Stimulated activated CD4-positive, alpha-beta T cell treated with anti-CD3 and anti-CD28 coated beads, Interleukin-12 subunit alpha, Interleukin-12 subunit beta, amount 100 ng/mL, for 48 hours (primary cell): ENCODE measurements at places on chromosomes 3 and 15.

GRCh38 chr3:29189328-29189727 is 91.5 kb upstream of the RBMS3 start:
- no peak for DNase-seq

DNA sequence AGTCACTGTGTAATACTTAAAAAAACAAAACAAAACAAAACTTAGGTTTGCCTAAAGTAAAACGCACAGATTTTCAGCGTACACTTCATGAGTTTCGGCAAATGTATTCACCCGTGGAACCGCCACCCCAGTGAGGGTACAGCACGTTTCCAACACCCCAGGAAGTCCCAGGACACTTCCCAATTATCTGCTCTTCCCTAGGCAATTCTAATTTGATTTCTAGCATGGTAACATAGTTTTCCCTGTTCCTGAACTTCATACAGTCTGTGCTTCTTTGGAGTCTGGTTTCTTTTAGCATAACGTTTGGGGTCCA is 497 bp upstream of the CLASP2 start:
- DNase-seq, result no peak

- no peak for DNase-seq
These were observed 221.8 kb upstream of the WNT5A start for GRCh38 chr3:55708921-55709320.

DNA sequence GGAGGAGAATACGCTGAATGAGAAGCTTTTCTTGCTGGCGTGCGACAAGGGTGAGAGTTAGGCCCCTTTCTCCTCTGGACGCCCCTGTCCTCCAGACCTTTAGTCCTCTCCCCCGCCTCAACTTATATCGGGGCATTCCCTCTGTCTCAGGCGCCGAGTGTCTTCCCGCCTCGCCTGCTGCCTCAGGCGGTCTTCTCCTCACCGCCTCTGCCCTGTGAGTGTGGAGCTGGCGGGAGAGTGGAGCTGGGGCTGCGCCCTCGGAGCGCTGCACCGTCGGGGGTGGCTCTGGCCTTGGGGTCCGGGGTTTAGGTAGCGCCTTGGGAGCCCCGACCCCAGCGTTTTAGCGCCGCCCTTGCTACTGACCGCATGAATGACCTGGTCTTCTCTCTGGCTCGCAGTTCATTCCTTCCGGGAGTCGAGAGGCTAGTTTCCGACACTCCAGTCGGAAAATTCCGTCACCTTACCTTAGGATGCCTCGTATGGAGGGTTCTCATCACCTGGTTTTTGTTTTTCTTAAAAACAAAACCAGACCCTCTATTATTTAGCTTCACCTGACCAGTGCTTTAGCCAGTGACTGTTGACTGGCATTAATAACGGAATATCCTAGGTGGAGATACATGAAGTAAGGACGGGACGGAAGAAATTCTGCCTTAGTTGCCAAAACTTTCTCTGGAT is 985 bp downstream of the TRPC1 start:
- DNase-seq, result no peak

DNA sequence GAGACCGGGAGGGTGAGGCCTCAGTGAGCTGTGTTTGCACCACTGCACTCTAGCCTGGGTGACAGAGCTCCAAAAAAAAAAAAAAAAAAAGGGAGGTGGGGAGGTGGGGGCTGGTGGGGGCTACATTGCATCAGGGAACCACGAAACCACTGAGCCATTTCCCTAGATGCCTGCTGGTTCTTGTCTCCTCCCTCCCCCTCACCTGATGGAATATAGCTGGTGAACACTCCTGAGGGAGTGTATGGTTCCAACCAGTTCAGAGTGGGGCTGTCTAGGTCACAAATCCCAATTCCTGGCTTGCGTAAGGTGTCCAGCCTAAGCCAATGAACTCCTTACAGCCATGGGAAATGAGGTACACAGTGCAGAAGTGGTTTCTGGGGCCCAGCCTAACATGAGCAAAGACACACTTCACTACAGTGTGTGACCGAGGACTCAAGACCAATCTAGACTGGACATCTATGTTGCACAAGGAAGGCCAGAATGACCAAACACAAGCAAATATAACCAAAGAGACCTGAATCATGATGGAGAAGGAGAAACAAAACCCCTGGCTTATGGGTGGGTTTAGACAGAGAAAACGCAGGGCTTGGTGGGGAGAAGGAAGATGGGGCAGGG is 39.1 kb upstream of the OSBPL11 start:
- DNase-seq, result no peak

DNA sequence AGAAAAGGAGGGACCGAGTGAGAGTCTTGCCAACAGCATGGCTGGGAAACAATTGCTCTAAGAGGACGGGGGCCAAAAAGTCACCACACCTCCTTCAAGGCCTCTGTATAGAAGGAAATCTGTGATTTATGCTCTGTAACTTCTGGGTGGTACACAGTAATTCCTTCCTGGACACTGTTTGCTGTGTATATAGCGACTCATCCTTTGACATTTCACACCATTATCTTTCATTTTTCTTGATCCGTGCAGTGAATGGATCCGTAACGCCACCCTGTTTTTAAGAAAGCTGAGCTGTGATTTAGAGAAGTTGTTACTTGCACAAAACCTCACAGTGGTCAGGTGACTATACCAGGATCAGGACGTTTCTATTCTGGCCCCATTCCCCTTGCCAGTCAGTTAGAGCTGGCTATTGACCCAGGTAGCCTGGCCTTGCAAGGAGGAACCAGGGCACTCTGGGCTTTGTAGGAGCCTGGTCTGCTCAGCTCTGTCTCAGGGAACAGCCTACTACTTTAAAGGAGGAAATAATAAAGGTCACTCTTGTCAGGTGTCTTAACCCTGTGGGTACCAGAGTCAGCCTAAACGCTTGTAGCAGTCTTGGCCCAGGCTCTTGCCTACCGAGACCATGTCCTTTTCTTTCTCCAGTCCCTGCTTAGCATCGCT is 86.5 kb upstream of the MYZAP start:
- DNase-seq, result no peak

DNA sequence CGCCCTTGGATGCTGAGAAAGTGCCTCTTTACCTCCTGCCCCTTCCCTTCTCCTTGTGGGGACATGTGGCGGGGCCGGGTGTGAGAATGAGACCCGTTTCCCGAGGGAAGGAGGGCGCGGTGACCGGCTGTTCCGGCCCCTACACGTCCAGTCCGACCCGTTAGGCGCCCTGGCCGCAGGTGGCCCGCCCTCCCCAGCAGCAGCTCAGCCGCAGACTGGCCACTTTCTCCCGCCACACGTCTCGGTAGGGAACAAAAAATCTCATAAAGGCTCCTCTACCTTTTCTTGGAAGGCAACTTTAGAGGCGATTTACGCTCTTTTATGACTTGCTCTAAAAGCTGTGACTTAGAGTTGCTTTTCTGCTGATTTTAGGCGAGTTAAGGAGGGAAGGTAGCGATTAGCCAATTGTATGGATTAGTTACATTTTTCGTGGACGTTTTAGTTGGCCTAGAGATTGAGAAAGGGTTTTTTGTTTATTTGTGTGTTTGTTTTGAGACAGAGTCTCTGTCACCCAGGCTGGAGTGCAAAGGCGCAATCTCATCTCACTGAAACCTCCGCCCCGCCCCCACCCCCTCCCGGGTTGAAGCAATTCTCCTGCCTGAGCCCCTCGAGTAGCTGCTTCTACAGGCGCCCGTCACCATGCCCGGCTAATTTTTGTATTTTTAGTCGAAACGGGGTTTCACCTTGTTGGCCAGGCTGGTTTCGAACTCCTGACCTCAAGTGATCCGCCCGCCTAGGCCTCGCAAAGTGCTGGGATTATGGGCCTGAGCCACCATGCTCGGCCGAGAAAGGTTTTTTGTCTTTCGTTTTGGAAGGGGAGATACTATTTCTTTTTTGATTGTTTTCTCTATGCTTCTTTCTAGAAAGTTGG is 8.3 kb upstream of the PGPEP1L start:
- DNase-seq, result no peak

GRCh38 chr15:77528290-77528967 is 104.3 kb downstream of the LINGO1 start:
- no peak for DNase-seq

- DNase-seq, result no peak
These were observed 134.4 kb upstream of the SKOR1 start for GRCh38 chr15:67690936-67691335.

GRCh38 chr15:80474224-80475215 is 70.3 kb downstream of the ARNT2 start:
- DNase-seq, result no peak

GRCh38 chr3:123656691-123657090 is 71.8 kb upstream of the HACD2 start:
- DNase-seq, result no peak

DNA sequence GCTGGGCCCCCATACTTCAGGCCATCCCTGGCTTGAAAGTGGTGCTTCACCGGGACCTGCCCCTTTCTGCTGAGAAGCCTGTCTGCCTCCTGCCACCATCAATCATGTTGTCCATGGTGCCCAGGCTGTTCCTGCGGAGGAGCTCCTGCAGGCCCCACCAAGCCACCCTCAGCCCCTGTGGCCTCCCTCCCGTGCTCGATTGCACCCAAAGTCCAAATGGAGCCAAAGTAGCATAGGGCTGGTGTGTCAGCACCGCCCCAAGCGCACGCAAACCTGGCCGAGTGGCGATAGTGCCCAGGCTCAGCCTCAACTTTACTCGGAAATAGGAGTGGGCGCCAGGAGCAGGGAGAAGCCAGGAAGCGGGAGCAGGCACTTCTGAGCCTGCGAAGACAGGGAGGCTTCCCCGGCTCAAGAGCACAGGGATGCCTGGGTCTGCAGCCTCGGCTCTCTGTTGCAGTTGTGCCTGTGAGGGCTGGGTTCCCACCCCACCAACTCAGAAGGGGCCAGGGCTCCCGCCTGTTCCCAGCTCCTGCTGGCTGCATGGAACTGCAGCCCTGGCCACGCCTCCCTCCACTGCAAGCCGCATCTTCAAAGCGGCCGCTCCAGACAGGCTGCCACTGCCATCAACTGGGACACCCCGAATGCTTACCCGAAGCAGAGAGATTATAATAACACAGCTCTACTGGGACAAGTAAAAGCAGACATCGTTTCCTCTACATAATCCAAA is 203.0 kb downstream of the ARRDC4 start:
- DNase-seq, result no peak

DNA sequence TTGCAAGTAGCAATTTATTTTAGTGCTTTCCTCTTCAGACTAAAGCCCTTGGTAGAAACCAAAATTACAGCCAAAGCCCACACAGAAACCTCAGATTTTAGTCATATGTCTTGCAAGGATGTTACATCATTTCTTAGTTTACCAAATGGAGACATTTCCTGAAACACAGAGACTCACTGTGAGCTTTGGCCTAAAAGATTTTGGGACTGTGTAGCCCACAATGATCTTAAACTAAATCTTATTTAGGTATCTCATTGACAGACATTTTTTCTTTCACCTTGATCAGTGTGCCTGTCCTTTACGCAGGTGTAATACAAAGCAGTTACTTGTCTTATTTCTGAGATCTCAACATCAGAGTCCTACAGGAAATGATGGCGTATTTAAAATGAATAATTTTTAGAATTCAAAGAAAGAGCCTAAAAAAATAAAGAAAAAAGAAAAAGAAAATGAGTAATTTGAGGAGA is 27.8 kb upstream of the AP4E1 start:
- peak; percentile 15 for DNase-seq

- no peak for DNase-seq
These were observed 983 bp downstream of the KBTBD12 start for GRCh38 chr3:127915937-127916493.

- no peak for DNase-seq
These were observed 120.9 kb downstream of the ZMAT3 start for GRCh38 chr3:178950676-178951075.

- DNase-seq, result no peak
These were observed 482.2 kb upstream of the CFAP20DC start for GRCh38 chr3:59531994-59532393.

- DNase-seq, result no peak
These were observed 44.8 kb upstream of the UBE2E1 start for GRCh38 chr3:23760871-23761373.

DNA sequence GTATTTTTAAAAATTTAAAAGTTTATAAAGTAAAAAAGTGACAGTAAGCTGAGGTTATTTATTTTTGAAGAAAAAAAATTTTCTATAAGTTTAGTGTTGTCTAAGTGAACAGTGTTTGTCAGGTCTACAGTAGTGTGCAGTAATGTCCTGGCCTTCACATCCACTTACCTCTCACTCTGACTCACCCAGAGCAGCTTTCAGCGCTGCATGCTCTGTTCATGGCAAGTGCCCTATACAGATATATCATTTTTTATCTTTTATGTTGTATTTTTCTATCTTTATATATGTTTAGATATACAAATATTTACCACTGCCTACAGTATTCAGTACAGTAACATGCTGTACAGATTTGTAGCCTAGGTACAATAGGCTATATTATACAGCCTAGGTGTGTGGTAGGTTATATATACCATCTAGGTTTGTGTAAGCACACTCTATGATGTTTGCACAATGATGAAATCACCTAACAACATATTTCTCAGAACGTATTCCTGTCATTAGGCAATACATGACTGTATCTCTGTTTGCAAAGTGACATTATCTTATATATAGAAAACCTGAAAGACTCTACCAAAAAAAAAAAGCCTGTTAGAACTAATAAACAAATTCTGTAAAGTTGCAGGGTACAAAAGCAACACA is 75.9 kb upstream of the TMC3 start:
- no peak for DNase-seq

- no peak for DNase-seq
These were observed 90.3 kb downstream of the MEX3B start for GRCh38 chr15:81955382-81956062.

DNA sequence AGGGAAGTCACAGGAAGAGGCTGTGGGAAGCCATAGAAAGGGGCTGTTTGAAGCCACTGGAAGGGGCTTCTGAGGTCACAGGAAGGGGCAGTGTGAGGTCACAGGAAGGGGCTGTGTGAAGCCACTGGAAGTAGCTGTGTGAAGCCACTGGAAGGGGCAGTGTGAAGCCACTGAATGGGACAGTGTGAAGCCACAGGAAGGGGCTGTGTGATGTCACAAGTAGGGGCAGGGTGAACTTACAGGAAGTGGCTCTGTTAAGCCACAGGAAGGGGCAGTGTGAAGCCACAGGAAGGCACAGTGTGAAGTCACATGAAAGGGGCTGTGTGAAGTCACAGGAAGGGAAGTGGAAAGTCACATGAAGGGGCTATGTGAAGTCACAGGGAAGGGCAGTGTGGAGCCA is 33.1 kb downstream of the GASK1A start:
- no peak for DNase-seq

DNA sequence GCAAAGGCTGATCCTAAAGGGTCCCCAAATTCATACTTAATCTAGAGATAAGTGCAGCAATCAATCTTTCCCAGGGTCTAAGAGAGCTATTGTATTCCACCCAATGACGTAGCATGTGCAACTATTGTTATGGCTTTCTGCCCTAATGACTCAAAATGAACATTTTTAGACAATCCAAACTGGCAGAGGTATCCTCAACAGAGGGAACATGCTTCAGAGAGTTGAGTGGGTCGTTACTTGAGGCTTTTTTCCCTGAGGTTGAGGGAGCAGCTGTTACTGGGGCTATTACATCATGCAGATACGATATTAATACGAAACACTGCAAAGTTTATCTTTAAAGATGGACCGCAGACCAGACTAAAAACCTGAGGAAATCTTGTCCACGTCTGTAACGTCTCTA is 278.3 kb upstream of the WNT5A start:
- no peak for DNase-seq

DNA sequence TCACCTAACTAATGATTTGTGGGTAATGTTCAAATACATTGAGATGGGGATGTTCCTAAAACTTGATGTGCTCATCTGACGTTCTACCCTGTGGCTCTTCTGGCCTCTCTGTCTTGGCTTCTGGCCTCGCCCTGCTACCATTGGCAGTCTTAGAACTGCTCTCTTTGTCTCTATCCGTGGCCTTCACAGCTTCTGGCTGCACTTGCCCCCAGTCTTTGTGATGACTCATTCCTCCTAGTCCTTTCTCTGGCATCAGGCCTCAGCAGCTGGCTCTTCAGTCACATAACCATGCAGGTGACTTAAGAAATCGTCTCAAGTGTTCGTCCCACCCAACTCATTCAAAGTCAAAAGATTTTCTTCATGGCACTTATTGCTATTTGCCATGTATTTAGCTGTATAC is 188.1 kb downstream of the BBX start:
- DNase-seq, result no peak
